ENCODE measurements at places on chromosomes 5 and 9.
A peak's percentile ranks its signal among the peaks of the same experiment; 100 is the strongest.

DNA sequence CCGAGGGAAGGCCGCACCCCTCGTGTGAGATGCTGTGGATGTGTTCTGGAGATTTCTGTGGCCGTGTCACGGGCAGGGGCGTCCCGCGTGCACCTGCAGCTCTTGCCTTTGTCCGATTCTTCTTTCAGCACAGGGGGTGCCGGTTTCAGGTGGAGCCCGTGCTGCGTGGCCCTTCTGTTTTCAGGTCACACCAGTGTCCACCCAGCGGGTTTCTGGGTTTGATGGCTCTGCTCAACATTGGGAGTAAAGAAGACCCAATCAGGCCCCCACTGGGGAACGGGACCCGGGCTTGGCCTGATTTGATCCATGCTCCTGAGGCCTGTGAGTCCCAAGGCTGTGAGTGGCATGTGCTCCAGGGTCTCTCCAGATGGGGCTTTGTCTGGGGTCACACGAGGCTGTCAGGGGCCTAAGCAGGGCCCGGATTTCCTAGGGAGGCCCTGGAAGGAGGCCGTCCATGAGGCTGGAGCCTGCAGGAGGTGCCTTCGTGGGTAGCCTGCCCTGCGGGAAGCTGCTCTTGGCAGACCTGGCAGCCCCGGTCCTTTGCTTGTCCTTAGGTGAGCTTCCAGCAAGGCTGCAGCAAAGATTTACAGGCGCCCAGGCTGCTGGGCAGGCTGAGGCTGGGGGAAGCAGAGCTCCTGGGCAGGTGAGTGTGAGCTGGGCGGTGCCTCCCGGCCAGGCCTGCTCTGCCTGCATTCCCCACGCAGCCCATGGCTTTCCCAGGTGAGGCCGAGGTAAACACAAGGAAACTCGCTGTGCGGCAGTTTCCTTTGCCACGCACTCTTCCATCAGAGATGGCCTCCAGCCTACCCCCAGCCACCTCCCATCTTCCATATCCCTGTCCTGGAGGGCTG lies 12.8 kb downstream of the MRPL36 start:
- no peak for DNase-seq

- DNase-seq: peak; percentile 90
Observed at GRCh38 chr5:157997991-157998504, 139.1 kb upstream of the CLINT1 start.

DNA sequence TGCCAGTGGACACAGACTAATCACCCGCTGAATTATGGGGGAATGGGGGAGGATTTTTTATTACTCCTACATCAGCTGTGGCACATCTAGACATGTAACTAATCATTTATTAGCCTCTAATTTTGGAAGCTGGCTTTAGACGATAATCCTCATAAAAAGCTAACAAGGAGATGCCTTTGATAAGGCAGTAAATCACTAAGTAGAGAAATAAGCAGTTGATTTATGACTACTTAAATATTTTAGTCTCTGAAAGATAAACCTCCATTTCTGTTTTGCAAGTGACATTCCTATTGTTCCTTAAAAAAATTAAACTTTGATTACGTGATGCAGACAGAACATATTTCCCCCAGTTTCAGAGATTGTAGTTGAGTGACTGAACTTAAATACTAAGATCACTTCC lies 206.4 kb upstream of the CDKN2B start:
- DNase-seq: no peak

- DNase-seq: no peak
Observed at GRCh38 chr9:130746434-130747212, 53.0 kb downstream of the EXOSC2 start.

DNA sequence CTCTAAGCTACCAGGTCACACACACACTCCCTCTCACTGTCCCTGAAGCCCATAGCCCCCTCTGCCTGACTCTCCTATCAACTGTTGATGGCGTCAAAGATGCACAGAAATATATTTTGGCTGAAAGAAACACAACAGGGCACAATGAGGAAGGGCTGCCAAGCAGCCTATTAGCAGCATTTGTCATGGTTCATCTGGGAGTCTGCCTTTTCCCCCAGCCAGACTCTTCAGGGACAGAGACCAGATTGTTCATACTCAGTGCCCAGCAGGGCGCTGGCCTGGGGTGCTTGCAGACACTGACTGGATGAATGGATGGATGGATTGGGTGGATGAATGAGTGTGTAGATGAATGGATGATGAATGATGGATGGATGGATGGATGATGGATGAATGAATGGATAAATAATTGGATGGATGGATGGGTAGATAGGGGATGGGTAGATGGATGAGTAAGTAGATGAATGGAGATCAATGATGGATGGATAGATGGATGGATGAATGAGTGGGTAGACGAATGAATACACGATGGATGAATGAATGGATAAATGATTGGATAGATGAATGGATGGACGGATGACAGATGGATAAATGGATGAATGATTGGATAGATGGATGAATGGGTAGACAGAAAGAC lies 90.5 kb downstream of the ADAMTS2 start:
- no peak for DNase-seq

- DNase-seq: no peak
Observed at GRCh38 chr5:88470745-88471144, 202.1 kb upstream of the TMEM161B start.

- peak; percentile 9 for DNase-seq
Observed at GRCh38 chr9:25913806-25914205, 235.6 kb upstream of the TUSC1 start.

- peak; percentile 36 for DNase-seq
Observed at GRCh38 chr5:142110046-142110531, 1.5 kb downstream of the NDFIP1 start.

Measured in epithelial cell of esophagus (primary cell).